MM.1S (cell line): ENCODE measurements at places on chromosomes 2 and 18.
A peak's percentile ranks its signal among the peaks of the same experiment; 100 is the strongest.

- no peak for DNase-seq
Measured at GRCh38 chr2:98822301-98823164, 91.6 kb upstream of the MGAT4A start.

DNA sequence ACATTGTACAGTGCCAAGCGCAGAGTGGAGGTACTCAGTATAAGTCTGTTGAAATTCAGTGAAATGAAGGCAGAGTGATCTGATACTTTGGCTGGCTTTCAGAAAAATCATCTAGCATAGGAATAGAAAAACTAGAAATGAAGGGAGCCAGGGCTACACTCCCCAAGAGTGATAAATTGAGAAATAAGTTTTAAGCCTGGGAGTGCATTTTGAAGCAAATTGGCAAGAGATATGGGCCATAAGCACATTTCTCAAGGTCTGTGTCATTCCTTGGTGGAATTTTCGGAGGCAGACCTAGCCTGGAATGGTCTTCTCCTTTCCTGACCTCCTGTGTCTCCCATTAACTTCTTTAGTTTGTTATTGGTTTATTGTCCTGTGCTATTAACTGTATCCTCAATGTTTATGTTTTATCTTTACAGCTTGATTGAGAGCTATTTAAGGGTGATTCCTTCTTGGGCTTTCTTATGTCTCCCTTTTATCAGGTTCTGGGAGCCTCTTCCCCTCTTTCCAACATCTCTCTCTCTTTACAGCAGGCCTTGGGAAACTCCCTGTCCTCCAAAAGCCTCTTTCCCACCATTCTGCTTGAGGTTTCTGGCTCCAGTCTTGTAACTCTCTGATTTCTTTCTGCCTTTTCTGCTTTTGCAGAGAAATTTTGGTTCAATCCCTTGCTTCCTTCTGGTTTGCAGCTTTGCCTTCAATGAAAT lies 649.5 kb downstream of the SLC4A3 start:
- no peak for DNase-seq

GRCh38 chr2:7931808-7932207 lies 750.0 kb upstream of the ID2 start:
- no peak for DNase-seq

GRCh38 chr18:24914171-24914525 lies 437.8 kb downstream of the ZNF521 start:
- DNase-seq = no peak

- no peak for DNase-seq
Measured at GRCh38 chr2:41922177-41922576, 125.6 kb upstream of the PKDCC start.

DNA sequence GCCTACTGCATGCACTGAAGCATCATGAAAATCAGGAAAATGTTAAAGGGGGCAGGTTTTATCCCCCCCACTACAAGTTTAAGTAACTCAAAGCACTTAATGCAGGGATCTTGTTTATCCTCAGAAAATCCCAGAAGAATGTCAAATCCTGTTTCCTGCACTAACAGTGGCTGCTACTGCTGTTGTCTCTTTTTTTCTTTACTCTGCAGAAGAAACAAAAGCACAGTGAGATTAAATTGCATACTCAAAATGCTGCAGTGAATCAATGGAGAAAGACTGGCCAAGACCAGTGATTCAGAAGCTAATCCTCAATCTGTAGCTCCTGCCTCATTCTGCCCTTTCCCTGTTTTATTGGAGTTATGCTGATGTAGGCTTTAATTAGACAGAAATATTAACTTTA lies 332.3 kb upstream of the FIGN start:
- DNase-seq = no peak

DNA sequence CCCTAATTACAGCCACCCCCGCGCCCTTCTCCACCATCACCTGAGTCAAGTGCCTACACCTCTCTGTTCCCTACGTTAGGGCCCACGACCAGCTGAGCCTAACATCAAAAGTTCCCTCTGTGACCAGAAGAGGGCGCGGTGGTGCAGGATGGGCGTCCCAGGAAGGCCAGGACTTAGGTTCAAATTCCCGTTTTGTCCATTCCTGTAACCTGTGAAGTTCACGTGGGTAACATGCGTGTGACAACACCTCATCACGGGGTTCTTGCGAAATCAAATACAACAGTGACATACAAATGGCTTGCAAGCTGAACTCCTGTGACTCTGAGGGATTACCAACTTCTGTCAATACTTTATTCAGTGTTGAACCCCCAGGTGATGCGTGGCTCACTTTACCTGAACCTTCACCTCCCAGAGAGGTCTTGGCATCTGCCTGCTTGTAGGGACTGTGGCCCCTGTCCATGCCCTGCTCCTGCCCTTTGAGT lies 207.9 kb downstream of the ARL4C start:
- DNase-seq = peak; percentile 43

GRCh38 chr18:67597759-67598158 lies 81.2 kb upstream of the DSEL start:
- no peak for DNase-seq

DNA sequence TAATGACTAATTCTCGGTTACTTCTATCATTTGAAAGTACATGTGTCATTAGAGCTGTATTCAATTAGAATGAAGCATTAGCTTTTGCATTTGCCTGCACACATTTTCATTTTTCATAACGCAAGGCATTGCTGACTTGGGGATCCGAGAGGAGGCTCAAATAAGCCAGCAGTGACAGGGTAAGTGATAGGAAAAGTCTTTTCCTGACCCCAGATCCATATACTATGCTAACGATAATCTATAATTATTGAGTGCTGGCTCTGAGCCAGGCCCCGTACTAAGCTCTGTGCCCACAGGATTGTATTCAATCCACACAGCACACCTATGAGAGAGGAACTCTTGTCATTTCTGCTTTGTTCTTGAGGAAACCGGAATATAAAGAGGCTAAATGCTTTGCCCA lies 168.2 kb downstream of the VWC2L start:
- DNase-seq = no peak

DNA sequence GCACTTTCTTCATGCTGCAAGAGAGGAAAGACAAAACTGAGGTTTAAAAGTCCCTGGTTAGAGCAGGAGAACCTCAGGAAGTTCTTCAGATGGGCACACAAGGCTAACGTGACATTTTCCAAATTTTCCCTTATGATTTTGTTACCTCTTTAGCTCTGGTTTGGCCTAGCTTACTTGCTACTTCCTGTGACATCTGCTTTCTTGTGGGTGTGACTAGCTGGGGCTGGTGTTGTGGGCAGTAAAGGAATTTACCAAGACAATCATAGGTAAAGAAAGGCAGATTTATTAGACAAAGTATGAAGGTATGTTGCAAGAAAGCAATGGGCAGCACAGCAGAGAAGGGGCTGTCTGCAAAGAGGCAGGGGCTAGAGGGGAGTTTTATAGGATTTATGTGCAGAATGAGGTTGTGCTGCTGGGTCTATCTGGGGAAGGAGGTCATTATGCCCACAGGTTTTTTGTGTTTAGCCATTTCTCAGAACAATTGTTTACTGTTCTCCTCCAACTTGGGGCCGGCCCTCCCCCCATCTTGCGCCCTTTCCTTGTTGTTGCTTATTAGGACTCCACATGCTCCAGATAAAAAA lies 6.7 kb upstream of the TNP1 start:
- DNase-seq = no peak

DNA sequence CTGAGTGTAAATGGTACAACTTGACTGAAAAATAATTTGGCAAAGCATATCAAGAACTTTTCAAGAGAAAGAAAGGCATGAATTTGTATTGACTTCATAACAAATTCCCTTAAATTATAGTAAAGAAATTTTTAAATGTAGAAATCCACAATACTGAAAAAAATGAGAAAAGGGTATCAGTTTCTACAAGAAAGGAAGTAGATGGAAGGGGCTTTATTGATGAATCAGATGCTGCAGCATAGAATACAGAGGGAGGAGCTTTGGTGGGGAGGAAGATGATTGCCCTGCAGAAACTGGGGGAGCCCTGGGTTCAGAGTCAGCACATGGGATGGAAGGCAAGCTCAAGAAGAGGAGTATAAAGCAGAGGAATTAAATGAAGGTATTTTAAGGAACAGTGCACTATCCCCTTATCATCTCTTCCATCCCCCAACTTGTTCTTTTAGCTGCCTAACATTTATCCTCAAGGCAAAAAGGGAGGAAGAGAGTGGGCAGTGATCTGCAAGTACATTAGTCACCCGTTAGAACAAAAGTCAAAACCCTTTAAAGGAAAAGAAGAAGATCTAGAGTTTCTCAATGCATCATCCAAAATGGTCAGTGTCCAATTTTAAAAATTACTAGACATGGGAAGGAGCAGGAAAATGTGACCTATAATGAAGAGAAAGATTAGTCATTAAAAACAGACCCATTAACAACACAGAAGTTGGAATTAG lies 77.7 kb downstream of the KCTD18 start:
- DNase-seq = no peak

- DNase-seq = no peak
Measured at GRCh38 chr2:54428108-54428831, 27.9 kb upstream of the SPTBN1 start.

DNA sequence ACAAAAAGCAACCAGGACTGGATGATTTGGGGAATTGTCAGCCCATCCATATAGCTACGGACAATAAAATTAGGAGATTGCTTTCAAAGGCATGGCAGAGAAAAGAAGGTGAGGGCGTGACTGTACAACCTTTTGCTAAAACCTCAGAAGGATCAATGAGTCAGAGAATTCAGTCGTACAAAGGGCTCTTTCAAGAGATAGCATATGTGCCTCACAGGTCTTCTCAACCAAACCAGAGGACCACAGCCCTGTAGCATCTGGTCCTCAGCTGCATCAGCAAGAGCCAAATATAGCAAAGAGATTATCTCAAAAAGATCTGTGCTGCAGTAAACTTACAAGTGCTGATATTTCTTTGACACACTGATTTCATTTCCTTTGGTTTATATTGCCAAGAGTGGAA lies 149.9 kb upstream of the RAB6C start:
- peak; percentile 10 for DNase-seq
